ENCODE measurements at places on chromosomes 11 and 22. TPM values are rescaled to one million over a fixed set of nuclear protein-coding genes. Genes with fewer than 3 reads are reported as not detected.

Gene FAT3
- not detected for total RNA-seq

Gene C2CD2L
- total RNA-seq: 27.7 TPM

Gene OR4A16
- not detected for total RNA-seq

Gene KCNJ4
- not detected for total RNA-seq

Gene ROBO3
- 22.7 TPM for total RNA-seq

Gene LZTR1
- total RNA-seq: 85.0 TPM

Gene SOX10
- total RNA-seq: not detected

Gene CARNS1
- total RNA-seq: 29.0 TPM
